ENCODE measurements at places on chromosomes 11 and 22.

DNA sequence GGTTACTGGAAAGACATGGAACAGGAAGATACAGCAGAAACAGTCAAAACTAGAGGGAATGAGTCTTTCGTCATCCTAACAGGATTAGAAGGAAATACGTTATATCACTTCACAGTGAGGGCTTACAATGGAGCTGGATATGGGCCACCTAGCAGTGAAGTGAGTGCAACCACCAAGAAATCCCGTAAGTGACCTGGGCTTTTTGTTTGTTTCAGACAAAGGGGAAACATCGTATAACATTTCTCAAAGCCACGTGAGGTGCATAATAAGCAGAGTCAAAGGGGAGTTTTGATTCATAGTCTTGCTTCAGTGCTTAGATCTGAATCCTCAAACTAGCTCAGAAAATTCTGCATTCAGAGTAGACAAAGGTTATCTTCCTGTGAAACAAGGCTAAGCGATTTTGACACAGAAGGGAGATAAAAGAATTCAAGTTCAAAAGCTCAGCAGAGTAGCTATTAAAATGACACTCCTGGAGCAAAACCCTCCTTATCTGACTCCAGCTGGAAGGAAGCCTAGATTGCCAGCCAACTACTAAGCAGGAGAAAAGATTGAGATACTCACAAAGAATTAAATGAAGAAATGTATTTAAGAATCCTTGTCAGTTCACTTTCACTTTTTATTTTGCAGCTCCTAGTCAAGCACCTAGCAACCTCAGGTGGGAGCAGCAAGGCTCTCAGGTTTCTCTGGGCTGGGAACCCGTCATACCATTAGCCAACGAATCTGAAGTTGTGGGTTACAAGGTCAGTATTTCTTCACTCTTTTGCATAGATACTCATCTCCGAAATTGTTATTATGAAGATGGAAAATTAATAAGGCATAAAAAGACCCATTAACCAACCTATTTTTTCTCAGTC is 346.4 kb upstream of the ARHGAP42 start:
- no peak for DNase-seq

- no peak for DNase-seq
These were observed 10.4 kb downstream of the CHRDL2 start for GRCh38 chr11:74720596-74721478.

- DNase-seq = no peak
These were observed 187.3 kb upstream of the SYT13 start for GRCh38 chr11:45473341-45473895.

DNA sequence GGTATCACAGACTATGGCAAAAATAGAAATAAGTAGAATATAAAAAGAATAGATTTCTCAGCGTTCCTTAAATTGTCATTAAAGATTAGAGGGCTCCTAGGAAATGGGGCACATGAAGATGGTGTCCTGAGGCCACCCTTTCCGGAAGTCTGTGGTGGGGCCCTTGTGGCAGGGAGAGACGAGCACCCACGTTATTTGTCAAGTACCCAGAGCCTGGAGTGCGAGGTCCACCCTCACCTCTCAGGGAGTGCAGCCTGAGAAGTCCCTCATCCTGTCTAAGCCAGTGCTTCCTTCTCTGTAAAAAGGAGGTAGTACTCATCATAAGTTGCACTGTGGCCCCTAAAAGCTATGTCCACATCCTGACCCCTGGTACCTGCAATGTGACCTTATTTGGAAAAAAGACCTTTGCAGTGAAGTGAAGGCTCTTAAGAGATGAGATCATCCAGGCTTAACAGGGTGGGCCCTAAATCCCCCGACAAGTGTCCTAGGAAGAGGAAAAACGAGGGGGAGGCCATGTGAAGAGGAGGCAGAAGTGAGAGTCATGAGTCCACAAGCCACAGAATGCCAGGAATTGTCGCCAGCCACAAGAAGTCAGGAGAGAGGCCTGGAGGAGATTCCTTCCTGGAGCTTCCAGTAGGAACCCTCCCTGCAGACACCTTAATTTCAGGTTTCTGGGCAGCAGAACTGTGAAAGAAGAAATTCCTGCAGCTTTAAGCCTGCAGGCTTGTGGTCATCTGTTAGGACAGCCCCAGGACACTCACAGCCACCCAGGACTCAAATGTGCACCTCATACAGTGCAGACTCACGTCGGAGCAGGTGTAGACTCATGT is 76.8 kb upstream of the CCND1 start:
- no peak for DNase-seq

- DNase-seq = no peak
These were observed 121.5 kb downstream of the CEP164 start for GRCh38 chr11:117449111-117449693.

Data from activated naive CD8-positive, alpha-beta T cell treated with anti-CD3 and anti-CD28 coated beads, Interleukin-2, amount 50 U/mL, for 16 hours (primary cell).